NCI-H460 (cell line): ENCODE measurements at places on chromosomes 12 and 14.

DNA sequence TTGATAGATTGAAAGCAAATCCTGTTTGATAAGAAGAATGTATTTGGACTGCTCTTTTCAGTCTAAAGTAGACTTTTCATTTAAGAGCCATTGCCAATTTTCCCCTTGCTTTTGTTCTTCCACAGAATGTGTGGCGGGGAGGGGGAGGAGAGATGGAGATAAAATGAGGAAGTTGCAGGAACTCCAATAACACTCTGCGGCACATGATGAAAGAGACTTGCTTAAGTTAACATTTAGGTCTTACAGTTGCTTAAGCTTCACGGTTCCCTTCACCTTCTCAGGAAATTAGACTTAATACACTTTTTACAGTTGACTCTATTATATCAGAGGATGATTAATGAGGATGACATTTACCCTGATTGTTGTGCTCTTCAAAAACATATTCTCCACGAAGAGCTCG lies 537.3 kb downstream of the TMTC2 start:
- DNase-seq = no peak

DNA sequence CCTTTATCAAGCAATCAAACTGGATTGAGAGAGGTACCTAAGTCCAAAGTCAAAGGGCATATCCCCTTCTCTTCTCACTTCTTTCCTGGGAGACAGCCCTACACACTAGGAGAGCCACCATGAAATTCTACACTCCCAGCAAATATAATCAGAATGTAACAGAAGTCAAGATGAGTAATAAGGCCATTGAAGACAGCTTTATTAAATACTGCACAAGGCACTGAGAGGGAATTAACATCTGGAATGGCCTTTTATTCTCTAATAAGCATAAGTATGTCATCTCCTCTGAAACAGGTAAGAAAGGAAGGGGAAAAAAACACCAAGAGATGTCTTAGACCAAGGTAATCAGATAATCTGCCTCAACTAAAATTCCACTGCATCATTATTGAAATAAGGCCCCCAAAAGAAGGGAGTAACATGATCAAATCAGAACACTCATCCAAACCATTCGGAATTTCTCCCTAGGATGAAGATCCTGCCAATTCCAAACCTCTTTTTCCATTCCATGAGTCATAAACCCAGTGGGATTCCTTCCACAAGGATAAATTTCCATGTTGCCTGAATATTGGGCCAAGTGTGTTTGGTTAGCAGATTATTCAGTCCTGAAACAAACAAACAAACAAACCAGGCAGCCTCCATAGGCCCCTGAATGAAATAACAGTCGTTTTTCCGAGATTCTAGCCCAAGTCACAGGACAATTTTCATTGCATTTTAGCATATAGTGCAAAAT lies 19.9 kb downstream of the SLC35F4 start:
- no peak for DNase-seq

- DNase-seq = no peak
Measured at GRCh38 chr12:44859998-44860689, 16.0 kb downstream of the NELL2 start.

DNA sequence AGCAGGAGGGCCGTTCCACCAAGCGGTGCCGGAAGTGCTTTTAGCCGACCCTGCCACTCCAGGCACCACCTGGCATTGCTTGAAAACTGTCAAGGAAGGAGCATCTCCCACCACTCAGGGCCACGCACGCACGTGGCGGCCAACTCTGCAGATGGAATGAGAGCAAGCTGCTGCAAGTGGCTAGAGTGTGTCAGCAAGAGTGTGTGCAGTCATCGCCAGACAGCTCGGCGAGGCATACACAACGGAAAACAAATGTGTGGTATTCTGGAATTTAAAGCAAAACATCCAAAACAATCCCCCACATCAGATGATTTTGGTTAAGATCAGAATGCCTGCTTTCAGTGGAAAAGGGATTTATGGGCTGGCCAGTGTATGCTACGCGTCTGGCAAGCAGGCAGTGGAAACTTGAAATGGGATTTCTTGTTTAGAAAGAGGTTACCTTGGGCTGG lies 11.2 kb downstream of the CD9 start:
- no peak for DNase-seq

GRCh38 chr12:31325524-31325875 lies 450 bp downstream of the SINHCAF start:
- no peak for DNase-seq

GRCh38 chr14:23827100-23827892 lies 126.3 kb upstream of the DHRS4 start:
- no peak for DNase-seq

GRCh38 chr14:33393895-33394368 lies 455.3 kb downstream of the NPAS3 start:
- DNase-seq = no peak

- no peak for DNase-seq
Measured at GRCh38 chr14:33764876-33765650, 185.8 kb downstream of the EGLN3 start.

- DNase-seq = no peak
Measured at GRCh38 chr12:112029301-112029700, 16.1 kb downstream of the ERP29 start.

DNA sequence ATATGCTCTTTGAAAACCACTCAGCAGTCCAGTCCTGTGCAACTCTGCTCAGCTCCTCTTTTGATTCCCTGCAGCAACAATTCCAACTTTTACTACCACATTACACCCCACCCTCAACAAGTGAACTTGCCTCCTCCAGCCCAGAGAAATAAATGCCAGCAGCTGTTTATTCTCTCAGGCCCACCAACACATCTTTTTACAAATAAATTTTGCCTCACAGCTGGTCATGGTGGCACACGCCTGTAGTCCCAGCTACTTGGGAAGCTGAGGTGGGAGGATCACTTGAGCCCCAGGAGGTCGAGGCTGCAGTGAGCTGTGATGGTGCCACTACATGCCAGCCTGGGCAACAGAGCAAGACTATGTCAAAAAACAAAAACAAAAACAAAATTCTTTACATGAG lies 9.8 kb downstream of the SNX6 start:
- DNase-seq = no peak

GRCh38 chr12:62808166-62808879 lies 126.6 kb downstream of the PPM1H start:
- no peak for DNase-seq

GRCh38 chr14:71006200-71006563 lies 98.9 kb downstream of the PCNX1 start:
- DNase-seq = no peak

DNA sequence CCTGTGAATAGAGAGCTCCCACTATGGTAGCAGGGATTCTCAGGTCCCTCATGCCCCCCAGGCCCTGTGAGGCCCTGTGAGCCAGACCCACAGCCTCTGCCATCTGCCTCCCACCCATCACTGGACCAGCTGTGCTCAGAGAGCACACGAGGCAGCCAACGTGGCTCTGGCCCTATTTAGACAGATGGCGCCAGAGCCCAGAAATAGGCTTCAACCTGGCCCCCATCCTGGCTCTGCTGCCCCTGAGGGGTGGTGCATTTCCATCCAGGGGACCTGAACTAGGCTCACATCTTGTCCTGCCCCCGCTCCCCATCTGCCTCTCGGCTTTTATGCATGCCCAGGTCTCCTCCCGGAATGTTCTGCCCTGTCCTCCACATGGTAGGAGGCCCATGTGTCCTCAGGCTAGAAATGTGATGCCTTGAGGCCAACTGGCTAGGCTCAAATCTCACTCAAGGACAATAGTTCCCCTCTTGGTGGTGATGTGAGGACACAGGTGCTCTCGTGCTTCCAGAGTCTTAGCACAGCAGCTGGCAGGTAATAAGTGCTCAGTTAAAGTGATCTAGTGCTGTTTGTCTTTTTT lies 18.9 kb downstream of the TMEM63C start:
- DNase-seq = no peak

- no peak for DNase-seq
Measured at GRCh38 chr12:29212682-29213403, 63.8 kb downstream of the FAR2 start.

- DNase-seq = peak; percentile 85
Measured at GRCh38 chr12:84912198-84913128, at the start of gene SLC6A15. SLC6A15 (minus strand) TSS chr12:84912799; CDS start chr12:84892120, 20,679 bp downstream.

DNA sequence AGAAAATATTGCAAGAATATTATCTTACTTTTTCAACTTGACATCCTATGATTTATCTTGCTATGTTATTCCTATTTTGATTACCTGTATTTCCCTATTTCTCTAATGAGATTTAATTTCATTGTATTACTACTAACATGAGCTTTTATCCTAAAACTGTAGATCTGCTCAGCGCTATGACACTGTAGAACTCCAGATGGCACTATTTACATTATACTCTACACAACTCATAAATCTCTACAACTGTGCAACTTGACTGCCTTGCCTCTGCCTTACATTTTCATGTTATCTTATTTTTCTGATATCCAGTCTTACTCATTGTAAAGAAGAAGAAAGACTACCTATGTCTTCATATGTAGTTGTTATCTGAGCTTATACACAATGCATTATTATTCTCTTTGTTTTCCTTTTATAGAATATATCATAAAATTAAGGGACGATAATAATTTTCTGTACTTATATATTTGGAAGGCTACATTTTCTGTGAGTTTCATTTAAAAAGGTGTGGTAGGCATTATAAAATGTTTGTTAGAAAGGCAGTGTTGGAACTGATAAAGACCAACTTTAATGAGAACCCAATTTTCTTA lies 24.1 kb downstream of the NUP37 start:
- DNase-seq = no peak

DNA sequence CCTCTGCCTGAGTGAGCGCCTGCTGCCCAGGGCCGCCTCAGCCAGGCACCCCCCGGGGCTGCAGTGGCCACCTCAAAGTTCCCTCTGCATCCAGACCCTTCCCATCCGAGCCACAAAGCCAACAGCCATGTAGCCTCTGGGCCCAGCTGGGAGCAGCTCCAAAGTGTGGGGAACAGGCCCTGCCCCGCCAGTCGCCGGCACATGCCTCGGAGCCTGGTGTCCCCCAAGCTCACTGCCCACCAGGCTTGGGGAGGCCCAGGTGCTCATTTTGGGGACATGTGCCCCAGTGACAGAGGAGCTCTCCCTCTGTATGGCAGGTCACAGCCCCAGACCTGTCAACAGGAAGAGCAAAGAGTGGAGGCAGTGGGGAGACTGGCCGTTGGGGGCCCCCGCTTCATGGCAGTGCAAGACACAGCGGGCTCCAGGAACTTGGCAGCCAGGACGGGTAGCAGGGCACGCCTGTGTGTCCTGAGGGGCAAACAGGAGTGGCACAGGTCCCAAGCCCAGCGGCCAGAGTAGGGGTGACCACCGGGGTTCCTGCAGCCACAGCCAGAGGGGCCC lies 29.9 kb downstream of the JAG2 start:
- no peak for DNase-seq

GRCh38 chr14:67467134-67467533 lies 21.4 kb downstream of the TMEM229B start:
- no peak for DNase-seq

DNA sequence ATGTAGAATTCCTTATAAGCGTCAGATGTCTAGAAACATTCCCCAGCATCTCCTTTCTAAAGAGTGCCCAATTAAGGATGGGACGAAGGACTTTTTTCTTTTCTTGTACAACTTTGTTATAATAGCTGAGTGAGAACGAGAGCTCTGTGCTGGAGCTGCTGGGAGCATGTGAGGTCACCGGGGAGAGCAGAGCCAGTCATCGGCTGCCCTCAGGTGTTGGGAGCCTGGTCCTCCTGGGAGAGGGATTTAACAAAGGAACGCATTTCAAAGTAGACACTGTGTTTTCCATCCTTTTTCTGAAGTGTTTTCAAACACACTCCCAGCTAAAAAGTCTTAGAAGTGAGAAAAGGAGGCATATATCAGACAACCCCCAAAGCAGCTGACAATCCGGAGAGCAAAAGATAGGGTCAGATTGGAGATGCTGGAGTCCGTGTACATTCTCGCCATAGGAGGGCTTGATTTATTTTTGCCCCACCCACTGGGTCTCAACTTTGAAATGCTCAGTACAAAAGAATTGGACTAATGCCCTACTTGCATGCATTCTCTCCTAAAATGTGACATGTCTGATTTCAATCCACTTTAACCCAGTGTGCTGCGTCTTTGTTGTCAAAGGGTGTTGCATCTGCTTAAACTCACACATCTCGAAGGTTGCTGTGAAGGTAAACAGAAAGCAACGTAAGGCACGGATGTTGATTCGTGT lies 50.8 kb upstream of the PIWIL1 start:
- no peak for DNase-seq

DNA sequence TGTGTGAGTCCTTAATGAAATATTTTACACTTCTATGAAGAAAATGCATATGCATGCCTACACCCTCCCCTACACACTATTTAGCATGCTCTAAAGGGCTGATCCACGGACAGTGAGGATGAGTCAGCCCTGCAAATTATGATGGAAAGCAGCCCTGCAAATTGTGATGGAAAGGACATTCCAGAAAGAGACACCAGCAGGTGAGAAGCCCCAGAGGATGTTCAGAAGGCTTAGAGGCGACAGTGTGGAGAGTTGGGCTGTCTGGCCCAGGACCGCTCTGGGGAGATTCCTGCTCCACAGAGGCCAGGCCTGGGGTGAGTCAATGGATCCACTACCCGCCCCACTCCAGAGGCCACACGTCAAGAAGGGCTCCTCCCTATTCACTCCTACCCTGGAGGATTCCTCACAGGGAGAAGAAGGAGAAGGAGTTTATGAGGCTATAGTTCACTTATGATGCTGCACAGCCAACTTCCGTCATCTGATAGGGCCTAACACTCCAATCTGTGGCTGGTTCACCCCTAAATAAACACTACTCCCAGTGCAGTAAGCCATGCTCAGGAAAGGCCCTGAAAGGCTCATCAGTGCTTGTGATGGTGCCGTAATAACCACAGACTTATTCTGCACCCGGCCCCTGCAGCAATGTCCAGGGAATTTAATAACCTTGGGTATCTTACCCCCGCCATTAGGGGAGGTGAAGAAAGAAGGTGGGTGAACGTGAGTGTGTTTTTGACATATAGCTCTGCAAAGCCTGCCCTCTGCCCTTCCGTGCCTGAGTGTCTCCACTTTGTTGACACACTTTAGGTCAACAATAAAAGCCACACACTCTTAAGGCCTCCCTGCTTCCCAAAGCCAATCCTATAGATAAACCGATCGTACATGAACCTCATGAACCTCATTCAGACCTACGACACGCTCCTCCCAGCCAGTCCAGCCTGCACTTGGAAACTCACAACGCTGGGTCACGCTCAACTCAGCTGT lies 46.4 kb downstream of the CLMN start:
- DNase-seq = peak; percentile 54

DNA sequence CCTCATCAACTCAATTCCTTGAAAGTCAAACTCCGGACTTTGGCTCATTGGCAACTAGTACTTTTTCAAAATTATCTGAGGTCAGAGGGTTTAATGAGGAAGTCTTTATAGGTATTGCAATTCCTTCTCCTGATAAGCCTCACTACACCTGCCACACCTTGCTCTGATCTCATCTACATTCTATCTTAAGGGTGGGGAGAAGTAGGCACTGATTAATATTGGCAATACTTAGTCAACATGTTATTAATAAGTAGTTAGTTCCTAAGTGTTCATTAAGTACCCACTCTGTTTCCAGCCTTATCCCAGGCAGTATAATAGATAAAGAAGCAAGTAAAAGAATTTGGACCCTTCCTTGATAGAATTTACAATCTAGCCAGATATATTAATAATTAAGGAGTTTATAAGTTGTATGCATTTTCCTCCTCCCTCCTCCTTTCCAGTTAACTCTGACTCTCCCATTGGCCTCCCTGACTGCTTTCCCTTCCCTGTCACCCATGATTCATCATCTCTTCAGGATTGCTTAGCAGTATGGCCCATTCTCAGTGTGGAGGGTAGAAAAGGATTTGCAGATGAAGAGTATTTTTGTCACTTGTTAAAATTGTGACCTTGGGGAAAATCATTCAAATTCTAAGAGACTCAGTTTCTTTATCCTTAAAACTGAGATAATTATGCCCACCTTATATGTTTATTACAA lies 231.0 kb upstream of the ATP2B1 start:
- DNase-seq = no peak

- no peak for DNase-seq
Measured at GRCh38 chr12:6534945-6535696, 804 bp downstream of the GAPDH start.
